ENCODE measurements at places on chromosomes 11 and 22. TPM values are rescaled to one million over a fixed set of nuclear protein-coding genes. Genes with fewer than 3 reads are reported as not detected.

- H3K4me1 ChIP-seq = no peaks in the 10 kb centered on the region
- no peak for DNase-seq
- no peaks in the 10 kb centered on the region for H3K27me3 ChIP-seq
- no peak overlapping the region for H3K27ac ChIP-seq
These were observed 263.7 kb downstream of the NELL1 start for GRCh38 chr11:20933086-20933485.

DNA sequence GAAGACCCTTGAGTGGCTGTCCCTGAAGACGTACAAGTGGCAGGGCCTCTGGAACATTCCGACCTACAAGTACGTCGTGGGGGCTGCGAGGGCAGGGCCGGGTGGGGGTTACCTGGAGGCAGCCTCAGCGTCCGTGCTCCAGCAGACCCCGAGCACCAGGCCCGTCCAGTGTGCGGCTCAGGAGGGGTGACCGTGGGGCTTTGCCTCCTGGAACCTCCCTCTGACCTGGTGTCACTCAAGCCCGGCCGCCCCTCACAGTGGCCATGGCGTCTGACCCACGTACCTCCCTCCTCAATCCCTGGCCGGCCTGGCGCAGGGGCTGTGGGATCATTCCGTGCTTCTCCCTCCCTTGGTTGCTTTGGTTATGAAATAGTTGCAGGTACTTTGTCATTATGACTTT, 18.5 kb downstream of the RNH1 start:
- H3K4me1 ChIP-seq = no peaks in the 10 kb centered on the region
- DNase-seq = no peak
- no peak overlapping the region for H3K27ac ChIP-seq
- no peaks in the 10 kb centered on the region for H3K27me3 ChIP-seq
- H3K4me3 ChIP-seq = no peak overlapping the region

- H3K36me3 ChIP-seq = no peaks in the 10 kb centered on the region
- no peak overlapping the region for H3K4me3 ChIP-seq
- no peaks in the 10 kb centered on the region for H3K4me1 ChIP-seq
- H3K27me3 ChIP-seq = no peaks in the 10 kb centered on the region
These were observed 32.9 kb upstream of the CD5 start for GRCh38 chr11:61069427-61069826.

MS4A3 gene
- total RNA-seq = 0.13 TPM

DNA sequence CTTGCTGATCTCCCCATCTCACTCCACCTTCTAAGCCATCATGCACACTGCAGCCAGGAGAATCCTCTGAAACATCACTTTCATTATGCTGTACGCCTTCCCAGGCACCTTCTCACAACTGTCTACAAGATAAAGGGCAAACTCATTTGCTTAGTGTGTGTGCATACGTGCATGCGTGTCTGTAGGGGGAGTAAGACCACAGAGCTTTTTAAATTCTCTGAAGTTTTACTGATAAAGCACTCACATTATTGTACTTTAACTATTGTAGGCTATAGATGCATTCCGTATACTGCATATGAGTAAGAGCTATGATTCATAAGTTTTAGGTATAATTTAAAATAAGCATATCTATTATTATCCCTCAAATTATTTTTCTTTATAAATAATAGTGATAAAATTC, 15.3 kb upstream of the ANKK1 start:
- no peak overlapping the region for H3K4me3 ChIP-seq
- no peaks in the 10 kb centered on the region for H3K27me3 ChIP-seq
- no peak overlapping the region for H3K27ac ChIP-seq
- no peak for DNase-seq

PHRF1 gene
- 90.6 TPM for total RNA-seq

GRCh38 chr11:87971354-87971753, 203.9 kb downstream of the RAB38 start:
- H3K4me1 ChIP-seq = no peaks in the 10 kb centered on the region
- DNase-seq = no peak
- H3K27me3 ChIP-seq = no peaks in the 10 kb centered on the region
- no peak overlapping the region for H3K4me3 ChIP-seq
- no peak overlapping the region for H3K27ac ChIP-seq

DNA sequence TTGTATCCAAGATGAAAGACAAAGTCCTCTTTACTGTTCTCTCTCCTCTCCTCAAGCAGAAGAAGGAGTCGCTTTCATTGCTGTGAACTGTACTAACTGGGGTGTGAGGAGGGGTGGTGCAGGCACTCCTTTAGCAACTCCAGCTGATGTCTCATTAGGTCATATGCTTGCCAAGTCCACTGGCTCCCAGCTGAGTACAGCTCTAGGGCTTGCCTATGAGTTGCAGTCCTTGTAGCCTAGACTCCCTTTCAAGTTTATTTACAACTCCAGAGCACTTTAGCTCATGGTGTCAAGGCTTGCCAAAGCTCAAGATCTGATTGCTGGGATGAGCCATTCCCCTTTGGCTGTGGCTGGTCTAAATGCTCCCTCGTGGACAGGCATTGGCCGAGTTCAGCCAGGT, 55.1 kb upstream of the PDGFD start:
- no peaks in the 10 kb centered on the region for H3K27me3 ChIP-seq
- no peak overlapping the region for H3K27ac ChIP-seq
- no peaks in the 10 kb centered on the region for H3K36me3 ChIP-seq
- no peak overlapping the region for H3K4me3 ChIP-seq
- no peak for DNase-seq

UVRAG gene
- total RNA-seq = 29.5 TPM

- no peaks in the 10 kb centered on the region for H3K27me3 ChIP-seq
- no peaks in the 10 kb centered on the region for H3K36me3 ChIP-seq
- no peak overlapping the region for H3K4me3 ChIP-seq
These were observed 158.4 kb downstream of the MYO18B start for GRCh38 chr22:25900390-25900789.

MAP6 gene
- total RNA-seq = 0.21 TPM

GRCh38 chr11:17887779-17888178, 125.1 kb downstream of the SERGEF start:
- H3K27me3 ChIP-seq = no peaks in the 10 kb centered on the region
- no peak overlapping the region for H3K4me3 ChIP-seq
- DNase-seq = no peak
- no peak overlapping the region for H3K27ac ChIP-seq

GRCh38 chr22:39721206-39722031, 150.9 kb downstream of the CACNA1I start:
- DNase-seq = no peak
- H3K4me3 ChIP-seq = no peak overlapping the region
- H3K27me3 ChIP-seq = no peaks in the 10 kb centered on the region
- no peak overlapping the region for H3K27ac ChIP-seq

DNA sequence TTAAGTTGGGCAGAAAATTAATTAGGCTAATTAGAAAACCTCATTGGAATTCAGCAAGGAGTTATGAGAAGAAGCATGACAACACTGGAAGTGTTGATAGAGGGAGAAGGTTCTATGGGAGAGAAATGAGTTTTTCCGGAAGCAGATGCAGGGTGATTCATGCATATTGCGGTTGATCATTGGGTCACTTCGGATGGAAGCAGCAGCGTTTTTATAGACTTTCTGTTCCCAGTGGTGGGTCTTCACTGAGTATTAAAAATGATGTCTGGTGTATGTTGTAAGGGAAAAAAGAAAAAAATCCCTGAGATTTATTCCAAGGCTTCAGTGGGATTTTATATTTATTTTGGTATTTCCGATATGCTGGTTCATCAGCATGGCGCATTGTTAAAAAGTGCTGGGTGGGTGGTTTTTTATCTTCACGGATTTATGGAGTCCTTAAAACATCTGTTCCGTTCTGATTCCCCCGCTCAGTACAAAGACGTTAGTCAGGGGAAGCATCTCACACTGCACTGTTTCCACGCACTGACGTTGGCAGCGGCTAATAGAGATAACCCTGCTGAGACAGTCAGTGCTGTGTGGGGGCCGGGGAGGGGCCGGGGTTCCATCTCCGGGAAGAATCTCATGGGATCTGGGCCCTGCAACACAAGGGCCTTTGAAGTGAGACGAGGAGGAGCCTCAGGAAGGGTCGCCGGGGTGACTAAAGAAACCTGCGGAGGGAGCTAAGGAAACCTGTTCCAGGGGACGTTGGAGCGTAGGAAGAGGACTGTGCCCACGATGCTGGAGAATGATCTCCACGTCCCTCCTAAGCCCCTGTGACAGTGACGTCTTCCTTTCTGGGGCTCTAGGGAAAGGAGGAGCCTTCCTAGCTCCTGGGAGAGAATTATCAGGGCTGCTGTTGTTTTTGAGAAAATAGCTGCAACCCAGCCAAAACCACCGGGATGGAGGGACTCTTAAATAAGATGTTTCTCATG, 390.0 kb downstream of the NTM start:
- H3K36me3 ChIP-seq = no peaks in the 10 kb centered on the region
- no peak overlapping the region for H3K4me3 ChIP-seq
- no peaks in the 10 kb centered on the region for H3K27me3 ChIP-seq
- no peak for DNase-seq
- no peak overlapping the region for H3K27ac ChIP-seq

GRCh38 chr22:39230261-39231196, 14.3 kb downstream of the PDGFB start:
- DNase-seq = no peak
- peak overlapping the region; percentile 34 for H3K27ac ChIP-seq
- peaks cover 2% of the 10 kb centered on the region for H3K36me3 ChIP-seq
- no peak overlapping the region for H3K4me3 ChIP-seq

NDUFS3 gene
- 135 TPM for total RNA-seq

GRCh38 chr22:46578251-46578823, 40.9 kb upstream of the CELSR1 start:
- no peaks in the 10 kb centered on the region for H3K36me3 ChIP-seq
- peaks cover 45% of the 10 kb centered on the region for H3K4me1 ChIP-seq
- no peaks in the 10 kb centered on the region for H3K27me3 ChIP-seq
- no peak for DNase-seq
- 0 out of 2 replicates have a peak overlapping the region, but pooled peaks have one; percentile 44 for H3K27ac ChIP-seq

Data from Panc1 (cell line).